Stimulated activated CD4-positive, alpha-beta T cell treated with anti-CD3 and anti-CD28 coated beads, Interleukin-1b, Interleukin-23, amount 100 ng/mL, for 24 hours (primary cell): ENCODE measurements at places on chromosomes 2 and 18.

- DNase-seq = no peak
Observed at GRCh38 chr18:36397033-36397432, 99.5 kb downstream of the FHOD3 start.

DNA sequence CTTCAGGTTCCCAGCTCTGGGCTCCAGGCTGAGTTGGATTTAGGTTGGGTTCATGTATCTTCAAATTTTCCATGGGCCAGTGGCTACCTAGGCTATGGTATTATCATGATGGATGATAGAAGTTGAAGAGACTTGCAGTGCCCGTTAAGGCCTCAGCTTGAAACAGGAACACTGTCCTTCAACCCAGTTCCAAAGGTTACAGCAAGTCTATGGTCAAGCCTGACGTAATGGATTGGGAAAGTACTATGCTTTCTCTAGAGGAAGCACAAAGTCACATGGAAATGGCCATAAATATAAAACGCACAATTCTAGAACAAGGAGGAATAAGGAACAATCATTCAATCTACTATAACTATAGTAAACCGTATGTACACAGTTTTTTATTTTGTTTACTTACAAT lies 593.2 kb downstream of the ZEB2 start:
- no peak for DNase-seq

DNA sequence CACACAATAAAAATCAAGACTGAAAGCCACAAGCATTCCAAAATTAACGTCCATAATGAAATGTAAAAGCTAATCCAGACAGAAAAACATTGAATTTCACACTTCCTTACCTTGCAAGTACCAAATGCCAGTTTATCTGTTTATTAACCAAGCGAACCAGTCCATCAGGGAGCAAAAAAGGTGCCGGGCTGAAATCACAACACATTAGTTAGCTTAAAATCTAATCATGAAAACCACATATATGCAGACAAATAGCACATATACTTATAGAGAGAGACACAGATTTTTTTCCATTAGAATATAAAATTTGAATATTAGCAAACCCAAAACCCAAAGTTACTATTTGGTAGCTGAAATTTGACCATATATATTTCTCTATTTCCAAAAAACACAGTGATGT lies 7.2 kb downstream of the NBAS start:
- no peak for DNase-seq

- no peak for DNase-seq
Observed at GRCh38 chr18:74541703-74542555, 7.6 kb downstream of the CNDP1 start.

GRCh38 chr2:78999406-78999805 lies 26.1 kb upstream of the REG3G start:
- no peak for DNase-seq

DNA sequence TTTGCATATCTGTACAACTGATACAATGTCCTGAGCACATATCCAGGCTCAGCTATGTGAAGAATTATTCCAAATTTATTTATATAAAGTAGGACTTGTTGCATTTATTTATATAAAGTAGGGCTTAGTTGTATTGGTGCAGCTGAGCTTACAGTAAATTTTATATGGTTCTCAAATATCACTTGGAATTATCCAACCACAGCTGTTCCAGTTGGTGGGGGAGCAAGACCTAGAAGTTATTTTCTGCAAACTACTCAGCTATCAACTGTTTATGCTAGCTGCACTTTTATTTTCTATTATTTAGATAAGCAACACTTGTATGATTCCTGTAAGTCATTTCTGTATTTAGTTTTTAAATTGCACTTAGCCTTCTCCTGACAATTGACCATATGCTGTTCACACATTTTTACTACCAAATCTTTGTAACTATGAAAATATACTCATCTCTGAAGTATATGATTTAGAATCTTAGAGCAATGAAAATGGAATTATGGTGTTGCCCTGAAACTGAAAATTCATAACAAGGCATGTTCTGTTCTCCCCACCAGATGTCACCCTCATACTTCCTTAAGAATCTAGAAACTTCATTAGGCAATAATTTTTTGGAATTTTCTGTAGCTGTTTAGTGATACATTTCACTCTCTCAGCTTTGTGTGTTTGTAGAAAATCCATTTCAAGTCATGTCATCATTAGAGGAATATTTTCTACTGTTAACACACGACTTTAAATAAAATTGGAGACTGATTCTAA lies 157.0 kb upstream of the CBLN2 start:
- DNase-seq = no peak

- DNase-seq = no peak
Observed at GRCh38 chr2:166805753-166806152, 82.5 kb upstream of the XIRP2 start.

- no peak for DNase-seq
Observed at GRCh38 chr2:172372436-172372835, 55.0 kb upstream of the ITGA6 start.

- DNase-seq = no peak
Observed at GRCh38 chr2:168344706-168345105, 97.3 kb upstream of the STK39 start.

- no peak for DNase-seq
Observed at GRCh38 chr2:120509991-120510735, 164.2 kb downstream of the INHBB start.

DNA sequence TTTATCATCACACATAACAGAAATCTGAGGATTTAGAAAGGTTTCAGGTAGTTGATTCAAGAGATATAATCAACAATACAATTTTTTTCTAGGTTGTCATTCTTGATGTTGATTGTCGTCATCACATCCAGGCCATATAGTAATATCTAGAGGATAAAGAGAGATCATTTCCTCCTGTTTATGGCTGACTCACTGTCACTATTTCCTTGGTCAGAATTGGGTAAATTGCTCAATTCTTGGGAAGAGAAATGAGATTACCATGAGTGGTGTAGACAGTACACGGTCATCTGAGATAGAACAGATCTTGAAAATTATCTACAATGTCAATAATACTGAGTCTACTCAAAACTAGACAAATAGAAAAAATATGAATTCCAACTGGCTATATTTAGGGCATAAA lies 78.8 kb downstream of the ZNF804A start:
- DNase-seq = no peak

DNA sequence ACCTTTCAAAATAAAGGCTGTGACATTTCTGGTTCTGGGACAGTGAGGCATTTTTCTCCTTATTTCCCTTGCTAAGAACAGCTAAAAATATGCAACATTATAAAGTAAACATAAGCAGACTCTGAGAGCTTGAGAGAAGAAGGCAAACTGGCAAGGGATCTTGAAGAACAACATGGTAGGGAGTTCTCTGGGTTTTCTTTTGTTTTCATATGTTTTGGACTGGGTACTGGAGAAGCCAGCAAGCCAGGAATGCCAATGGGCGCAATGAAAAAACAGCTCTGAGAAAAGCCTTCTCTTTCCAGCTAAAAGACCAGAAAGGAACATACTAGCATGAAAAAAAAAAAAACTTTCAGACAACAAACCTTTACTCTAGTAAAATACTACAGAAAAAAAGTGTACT lies 351.4 kb upstream of the HS6ST1 start:
- no peak for DNase-seq

DNA sequence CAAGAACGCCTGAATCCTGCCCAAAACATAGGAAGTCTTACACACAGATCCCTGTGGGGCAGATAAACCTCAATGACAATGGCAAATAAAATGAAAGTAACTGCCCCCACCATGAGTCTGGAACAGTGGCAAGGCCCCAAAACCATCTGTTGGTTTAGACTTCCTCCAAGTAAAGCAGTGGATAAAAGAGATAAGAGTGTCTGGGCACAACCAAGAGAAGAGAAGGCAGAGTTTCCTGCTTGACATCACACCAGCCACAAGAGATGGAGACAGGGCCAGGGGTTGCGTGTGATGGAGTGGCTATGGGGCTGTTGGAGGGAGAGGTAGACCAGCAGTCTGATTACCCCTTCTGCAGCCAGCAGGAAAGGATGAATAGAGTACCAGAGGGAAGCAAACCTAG lies 212.1 kb upstream of the POU3F3 start:
- DNase-seq = no peak

GRCh38 chr2:166031054-166031453 lies 77.5 kb upstream of the TTC21B start:
- DNase-seq = no peak

GRCh38 chr2:215866606-215867005 lies 146.7 kb downstream of the MREG start:
- no peak for DNase-seq

DNA sequence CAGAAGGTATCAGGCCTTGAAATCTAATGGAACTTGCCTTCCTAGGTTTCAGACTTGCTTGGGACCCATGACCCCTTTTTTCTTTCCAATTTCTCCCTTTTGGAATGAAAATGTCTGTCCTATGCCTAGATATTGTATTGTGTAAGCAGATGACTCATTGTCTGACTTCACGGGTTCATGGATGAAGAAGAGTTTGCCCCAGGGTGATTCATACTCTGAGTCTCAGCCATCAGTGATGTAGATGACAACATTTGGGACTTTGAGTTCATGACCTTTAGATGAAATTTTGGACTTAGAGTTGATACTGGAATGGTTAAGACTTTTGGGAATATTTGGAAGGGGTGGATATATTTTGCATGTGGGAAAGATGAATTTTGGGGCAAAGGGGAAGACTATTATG lies 11.2 kb upstream of the SCYGR5 start:
- no peak for DNase-seq

DNA sequence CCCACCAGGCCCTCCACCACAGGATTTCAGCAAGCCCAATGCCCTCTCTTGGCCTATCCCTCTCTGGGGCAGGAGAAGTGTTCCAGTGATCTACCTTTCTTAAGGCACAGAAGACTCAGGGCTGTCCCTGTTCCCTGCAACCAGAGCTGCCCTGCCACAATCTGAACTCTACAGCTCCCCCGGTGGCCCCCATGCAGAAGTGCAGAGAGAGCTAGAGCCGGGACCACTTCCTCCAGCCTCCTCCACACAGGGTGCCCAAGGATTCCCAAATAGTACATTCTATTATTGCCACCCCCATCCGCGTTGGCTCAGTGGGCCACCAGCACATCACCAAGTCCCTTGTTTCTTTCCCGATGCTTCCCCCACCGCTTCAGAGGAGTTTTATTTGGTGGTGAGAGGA lies 114.8 kb upstream of the PTPRM start:
- DNase-seq = no peak
